ENCODE measurements at places on chromosomes 13 and 19. TPM values are rescaled to one million over a fixed set of nuclear protein-coding genes. Genes with fewer than 3 reads are reported as not detected.

DNA sequence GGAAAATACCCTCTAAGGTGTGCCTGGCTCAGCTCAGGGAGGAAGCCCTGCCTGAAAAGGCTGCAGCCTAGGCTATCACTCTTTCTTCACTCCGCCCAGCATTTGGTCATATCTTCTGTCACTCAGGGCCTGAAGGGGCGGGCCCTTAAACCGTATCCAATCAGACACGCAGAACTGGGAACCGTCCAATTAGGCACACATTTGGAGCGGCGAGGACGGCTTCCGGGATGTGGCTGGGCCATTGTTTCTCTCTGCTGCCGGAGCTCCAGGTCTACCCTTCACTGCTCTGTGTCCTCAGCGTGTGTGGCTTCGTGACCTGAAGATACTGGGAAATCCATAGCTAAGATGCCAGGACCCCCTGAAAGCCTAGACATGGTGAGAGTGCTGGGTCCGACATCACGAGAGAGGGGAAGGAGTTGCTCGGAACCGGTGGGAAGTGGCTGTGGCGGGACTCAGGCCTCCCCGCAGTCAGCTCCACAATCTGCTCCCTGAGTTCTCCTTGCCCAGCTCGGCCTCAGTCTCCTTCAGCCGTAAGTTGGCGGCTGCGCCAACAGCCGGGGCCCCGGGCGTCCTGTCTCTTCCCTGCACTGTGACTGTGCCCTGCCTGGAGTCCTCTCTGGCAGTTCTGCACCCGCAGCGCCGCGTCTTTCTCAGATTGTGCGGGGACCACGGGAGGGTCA lies at the start of gene ZNF493:
Gene ZNF493 (plus strand): TSS at position 241 of the 680 bp plus-strand sequence. CDS start 105 bp downstream, at position 346.
- DNase-seq: peak; percentile 94

DNA sequence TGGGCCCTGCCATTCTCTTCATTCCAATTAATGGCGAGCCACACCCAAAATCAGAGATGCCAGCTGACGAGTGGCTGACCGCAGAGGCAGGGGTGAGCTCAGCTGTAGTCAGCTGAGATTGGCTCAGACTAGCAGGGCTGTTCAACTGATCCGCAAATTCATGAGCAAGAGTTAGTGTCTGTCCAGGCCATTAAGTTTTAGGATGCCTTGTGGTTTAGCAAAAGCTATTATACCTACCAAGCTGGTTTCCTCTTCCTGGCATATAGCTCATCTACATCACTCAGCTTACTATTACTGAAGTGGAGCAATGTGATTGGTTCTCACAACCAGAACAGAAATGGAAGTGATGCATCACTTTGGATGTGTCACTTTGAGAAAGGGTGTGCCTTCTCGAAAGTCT lies 148.7 kb downstream of the NALCN start:
- DNase-seq: peak; percentile 81

GRCh38 chr19:32748497-32748896 lies 28.9 kb downstream of the TDRD12 start:
- DNase-seq: no peak

- DNase-seq: no peak
Measured at GRCh38 chr13:111623743-111624505, 303.5 kb downstream of the TEX29 start.

DNA sequence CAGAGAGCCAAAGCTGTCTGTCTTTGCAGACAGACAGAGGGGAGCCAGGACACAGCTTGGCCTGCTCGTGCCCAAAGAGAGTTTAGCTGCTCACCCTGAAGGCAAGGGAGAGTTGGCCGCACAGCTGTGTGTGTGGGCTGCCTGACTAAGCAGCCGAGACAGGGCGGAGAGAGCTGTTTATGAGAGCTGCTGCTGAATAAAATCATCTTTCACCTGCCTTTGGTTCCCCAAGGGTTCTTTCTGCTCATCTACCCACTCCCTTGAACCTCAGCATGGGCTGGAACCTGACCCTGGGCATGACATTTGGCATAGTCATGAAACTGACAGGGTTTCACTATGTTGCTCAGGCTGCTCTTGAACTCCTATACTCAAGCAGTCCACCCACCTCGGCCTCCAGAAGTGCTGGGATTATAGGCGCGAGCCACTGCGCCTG lies 98.2 kb downstream of the RBM26 start:
- DNase-seq: peak; percentile 52

DNA sequence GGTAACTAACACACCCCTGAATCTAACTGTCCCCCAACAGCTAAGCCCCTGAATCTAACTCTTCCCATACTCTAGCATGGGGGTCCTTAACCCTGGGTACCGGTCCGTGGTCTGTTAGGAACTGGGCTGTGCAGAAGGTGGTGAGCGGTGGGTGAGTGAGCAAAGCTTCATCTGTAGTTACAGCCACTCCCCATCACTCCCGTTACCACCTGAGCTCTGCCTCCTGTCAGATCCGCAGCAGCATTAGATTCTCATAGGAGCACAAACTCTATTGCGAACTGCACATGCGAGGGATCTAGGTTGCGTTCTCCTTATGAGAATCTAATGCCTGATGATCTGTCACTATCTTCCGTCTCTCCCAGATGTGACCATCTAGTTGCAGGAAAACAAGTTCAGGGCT lies 6.2 kb upstream of the PHLDB3 start:
- DNase-seq: no peak

- DNase-seq: no peak
Measured at GRCh38 chr13:23231241-23231640, 50.5 kb downstream of the SGCG start.

DNA sequence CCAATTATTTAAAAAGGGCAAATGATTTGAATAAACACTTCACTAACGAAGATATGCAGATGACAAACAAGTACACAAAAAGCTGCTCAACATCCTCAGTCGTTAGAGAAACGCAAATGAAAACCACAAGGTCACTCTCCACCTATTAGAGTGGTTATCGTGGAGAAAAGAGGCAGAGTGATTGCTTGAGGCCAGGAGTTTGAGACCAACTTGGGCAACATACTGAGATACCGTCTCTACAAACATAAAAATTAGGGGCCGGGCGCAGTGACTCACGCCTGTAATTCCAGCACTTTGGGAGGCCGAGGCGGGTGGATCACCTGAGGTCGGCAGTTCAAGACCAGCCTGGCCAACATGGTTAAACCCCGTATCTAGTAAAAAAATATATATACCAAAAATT lies 27.2 kb downstream of the BLOC1S3 start:
- no peak for DNase-seq

The DACH1 gene
- 0.26 TPM for total RNA-seq

The C19orf67 gene
- not detected for total RNA-seq
